ENCODE measurements at places on chromosomes 4 and X.

DNA sequence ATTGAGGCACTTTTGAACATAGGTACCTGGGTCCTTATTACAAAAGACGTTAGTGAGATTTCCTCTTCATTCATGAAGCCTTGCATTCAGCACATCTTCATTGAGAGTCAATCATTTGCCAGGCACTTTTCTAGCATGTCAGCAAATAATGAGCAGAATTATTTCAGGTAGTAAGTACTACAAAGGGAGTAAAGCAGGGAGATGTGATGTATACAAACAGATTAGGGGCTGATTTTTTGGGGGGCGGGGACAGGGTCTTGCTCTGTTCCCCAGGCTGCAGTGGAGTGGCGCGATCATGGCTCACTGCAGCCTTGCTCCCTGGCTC is 638 bp upstream of the CCKAR start:
- DNase-seq, result no peak

- DNase-seq, result no peak
Observed at GRCh38 chr4:139524062-139524631, 31.9 kb downstream of the SETD7 start.

DNA sequence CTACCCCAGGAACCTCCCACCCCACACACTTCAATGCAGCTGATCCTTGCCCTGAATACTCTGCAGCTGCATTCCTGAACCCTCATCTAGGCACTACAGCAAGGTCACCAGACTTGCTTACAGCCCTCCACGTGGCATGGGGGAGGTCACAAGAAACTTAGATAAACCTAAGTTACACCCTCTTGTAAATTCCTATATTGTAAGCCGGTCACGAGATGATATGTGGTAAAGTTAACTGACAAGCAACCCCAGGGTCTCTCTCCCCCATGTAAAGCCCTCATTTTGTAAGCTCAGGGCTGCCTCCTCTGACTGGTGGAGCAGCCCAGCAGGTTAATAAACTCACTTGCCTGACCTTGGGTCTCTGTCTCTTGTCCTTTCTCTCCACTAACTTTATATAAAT is 570.7 kb downstream of the PCDH7 start:
- no peak for DNase-seq

DNA sequence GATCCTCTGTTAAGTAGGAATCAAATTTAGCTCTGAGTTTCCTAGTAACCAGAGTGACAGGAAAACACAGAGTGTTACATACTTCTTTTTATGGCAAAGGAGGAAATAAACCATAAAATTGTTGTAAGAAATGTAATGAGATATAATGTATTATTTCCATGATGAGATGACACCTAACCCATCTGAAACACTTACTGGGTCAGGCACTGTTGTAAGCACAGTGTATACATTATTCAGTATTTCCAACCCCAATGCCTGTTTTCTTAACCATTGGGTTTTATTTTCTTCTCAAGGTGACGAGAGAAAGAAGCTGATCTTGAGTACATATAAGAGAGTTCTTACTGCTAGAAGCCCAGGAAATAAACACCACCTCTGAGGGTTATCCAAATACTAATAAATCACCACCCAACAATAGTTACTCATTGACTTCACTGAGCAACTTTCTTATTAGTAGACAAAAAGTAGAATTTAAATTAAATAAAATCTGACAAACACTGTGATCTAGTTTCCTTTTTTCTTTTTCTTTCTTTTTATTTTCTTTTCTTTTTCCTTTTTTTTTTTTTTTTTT is 4.2 kb upstream of the ENAM start:
- no peak for DNase-seq

- DNase-seq, result peak; percentile 86
Observed at GRCh38 chr4:4575284-4576211, 33.7 kb upstream of the STX18 start.
